ENCODE measurements at places on chromosomes 7 and 10.
A peak's percentile ranks its signal among the peaks of the same experiment; 100 is the strongest.

GRCh38 chr10:67319976-67320375 is 376.0 kb downstream of the CTNNA3 start:
- DNase-seq, result no peak

- DNase-seq, result no peak
These were observed 53.2 kb downstream of the RHOBTB1 start for GRCh38 chr10:60890811-60891210.

DNA sequence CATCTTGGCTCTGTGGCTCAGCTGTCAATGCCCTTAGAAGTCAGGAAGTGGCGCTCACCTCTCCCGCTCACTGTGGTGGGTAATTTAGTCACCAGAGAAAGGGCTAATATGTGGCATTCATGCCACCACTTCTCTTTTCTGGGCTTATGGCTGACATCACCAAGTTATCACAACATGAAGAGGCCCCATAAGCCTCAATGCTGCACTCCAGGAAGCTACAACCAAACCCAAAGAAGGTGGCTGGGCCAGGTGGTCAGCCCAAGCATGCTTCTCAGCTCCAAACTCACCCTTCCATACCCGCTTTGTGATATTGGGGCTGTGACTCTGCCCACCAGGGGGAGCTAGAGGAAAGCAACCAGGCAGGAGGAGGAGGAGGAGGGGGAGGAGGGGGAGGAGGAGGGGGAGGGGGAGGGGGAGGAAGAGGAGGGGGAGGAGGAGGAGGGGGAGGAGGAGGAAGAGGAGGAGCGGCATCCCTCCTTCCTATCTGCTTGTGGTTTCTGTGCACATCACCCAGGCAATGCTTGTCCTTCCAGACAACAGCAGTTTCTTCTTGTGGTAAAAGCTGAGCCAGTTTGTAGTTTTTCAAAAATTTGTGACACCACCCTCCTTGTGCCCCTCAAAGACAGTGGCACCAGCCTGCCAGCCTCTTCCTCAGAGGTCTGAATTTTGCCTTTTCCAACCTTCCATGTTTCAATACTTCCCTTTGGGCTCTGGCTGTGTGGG is 42.1 kb downstream of the CYP26A1 start:
- peak; percentile 54 for DNase-seq

- DNase-seq, result no peak
These were observed 14.8 kb upstream of the ZMIZ2 start for GRCh38 chr7:44733708-44734481.

DNA sequence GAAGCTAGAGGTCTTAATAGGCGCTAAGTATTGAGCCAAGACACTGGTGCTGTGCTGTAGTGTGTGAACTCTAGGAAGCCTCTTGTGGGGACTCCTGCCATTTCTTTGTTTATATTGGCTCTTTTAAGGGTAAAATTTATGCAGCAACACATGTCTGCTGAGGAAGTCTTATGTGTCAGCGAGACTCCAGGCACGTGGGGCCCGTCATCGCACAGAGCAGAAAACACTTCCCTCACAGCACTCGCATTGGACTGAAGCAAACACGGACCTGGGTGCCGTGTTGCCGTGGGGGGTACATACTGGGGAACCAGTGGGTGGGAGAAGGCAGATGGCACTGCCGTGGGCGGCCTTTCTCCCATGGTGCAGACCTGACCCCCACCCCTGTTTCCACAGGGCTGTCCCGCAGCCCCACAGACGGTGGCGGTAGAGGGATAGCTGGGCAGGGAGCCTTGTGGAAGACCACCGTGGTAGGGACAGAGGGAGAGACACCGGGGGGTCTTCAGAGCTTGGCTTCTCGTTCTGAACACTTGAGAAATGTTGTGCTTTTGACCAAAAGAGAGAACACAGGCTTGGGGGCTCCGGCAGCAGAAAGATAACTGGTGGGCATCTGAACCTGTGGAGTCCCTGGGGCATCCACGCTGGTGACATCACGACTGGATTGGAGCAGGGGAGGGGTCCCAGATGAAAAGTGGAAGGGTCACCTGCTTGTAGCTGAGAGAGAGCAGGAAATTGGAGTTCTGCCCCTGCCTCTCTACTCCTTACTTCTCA is 284.7 kb upstream of the SHH start:
- no peak for DNase-seq

- no peak for DNase-seq
These were observed 77.7 kb downstream of the TFEC start for GRCh38 chr7:115952832-115953231.

DNA sequence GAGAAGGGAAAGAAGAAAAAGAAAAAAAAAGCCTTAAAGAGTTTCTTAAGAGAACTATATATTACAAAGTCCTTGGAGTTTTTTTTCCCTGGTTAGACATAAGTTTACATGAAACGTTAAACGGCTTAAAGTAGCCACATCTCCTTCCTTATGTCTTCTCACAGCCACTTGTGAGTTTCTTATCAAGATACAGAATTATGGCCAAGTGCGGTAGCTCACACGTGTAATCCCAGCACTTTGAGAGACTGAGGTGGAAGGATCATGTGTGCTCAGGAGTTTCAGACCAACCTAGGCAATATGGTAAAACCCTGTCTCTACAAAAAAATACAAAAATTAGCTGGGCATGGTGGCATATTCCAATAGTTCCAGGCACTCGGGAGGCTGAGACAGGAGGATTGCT is 54.3 kb downstream of the IKZF1 start:
- no peak for DNase-seq

DNA sequence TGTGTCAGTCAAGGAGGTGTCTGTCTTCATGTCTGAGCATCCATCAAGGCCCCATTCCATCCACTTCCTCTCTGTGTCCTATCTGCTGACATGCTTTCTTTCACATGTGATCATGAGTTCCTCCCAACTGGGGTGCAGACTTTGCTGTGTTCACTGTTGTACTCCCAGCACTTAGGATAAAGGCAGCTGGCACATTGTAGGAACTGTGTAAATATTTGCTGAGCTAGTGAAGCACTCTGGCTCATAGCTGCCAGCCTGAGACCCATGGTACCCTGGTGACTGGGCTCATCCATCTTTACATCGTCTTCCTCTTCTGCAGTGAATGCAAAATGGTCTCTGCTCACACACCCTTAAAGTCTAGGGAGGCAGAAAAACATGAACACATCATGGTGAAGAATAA is 242.2 kb upstream of the IGFBP3 start:
- no peak for DNase-seq

DNA sequence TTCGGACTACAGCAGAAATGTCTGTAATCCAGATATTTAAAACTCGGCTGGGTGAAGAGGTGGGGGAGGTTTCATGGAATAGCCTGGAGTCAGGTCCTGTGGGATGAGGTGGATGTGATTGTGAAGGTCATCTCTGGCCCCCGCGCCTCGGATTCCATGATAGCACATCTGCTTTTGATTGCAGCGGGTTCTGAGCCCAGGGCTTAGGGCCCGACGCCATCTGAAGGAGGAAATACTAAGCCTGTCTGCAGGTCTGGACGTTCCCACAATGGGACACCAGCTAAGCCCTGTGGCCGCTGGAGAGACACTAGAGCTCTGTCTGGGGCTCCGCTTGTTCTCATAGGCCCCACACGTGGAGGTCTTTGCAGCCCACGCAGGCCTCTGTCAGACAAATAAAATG is 328.7 kb downstream of the CXCL12 start:
- DNase-seq, result no peak

GRCh38 chr7:18997477-18998150 is 119.8 kb downstream of the TWIST1 start:
- no peak for DNase-seq

GRCh38 chr10:1232164-1232911 is 176.2 kb downstream of the WDR37 start:
- no peak for DNase-seq

GRCh38 chr10:28925121-28925663 is 247.9 kb downstream of the BAMBI start:
- no peak for DNase-seq

GRCh38 chr7:104926601-104927041 is 87.4 kb upstream of the KMT2E start:
- no peak for DNase-seq

- no peak for DNase-seq
These were observed 139.9 kb upstream of the AKR1E2 start for GRCh38 chr10:4685904-4686643.

- no peak for DNase-seq
These were observed 30.0 kb downstream of the MGMT start for GRCh38 chr10:129497013-129497412.

Measured in AML-193 (cell line).